ENCODE measurements at places on chromosomes 12 and 14.

- DNase-seq: no peak
Measured at GRCh38 chr12:116160231-116160630, 117.3 kb downstream of the MED13L start.

- DNase-seq: no peak
Measured at GRCh38 chr12:65200007-65200665, 30.8 kb downstream of the LEMD3 start.

- no peak for DNase-seq
Measured at GRCh38 chr14:28398506-28398905, 368.1 kb upstream of the FOXG1 start.

DNA sequence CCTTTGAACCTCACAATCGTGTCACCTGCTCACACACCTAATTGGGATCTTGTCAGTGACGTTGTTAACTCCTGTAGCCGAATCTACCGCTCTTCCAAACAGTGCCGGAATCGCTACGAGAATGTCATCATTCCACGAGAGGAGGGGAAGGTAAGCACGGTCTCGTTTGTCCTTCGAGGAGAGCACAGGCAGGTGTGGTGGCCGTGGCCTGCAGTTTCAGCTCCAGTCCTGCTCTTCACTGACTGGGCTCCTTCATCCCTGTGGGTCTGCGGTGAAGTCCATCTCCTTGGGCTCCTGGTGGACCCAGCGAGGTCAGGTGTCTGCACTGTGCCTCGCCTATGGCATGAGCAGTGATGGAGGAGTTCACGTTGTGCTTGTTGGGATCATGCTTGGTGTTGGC is 96.0 kb downstream of the EP400 start:
- no peak for DNase-seq

All from activated CD4-positive, alpha-beta T cell treated with anti-CD3 and anti-CD28 coated beads for 48 hours (primary cell).